ENCODE measurements at places on chromosomes 3 and 15. TPM values are rescaled to one million over a fixed set of nuclear protein-coding genes. Genes with fewer than 3 reads are reported as not detected.

DNA sequence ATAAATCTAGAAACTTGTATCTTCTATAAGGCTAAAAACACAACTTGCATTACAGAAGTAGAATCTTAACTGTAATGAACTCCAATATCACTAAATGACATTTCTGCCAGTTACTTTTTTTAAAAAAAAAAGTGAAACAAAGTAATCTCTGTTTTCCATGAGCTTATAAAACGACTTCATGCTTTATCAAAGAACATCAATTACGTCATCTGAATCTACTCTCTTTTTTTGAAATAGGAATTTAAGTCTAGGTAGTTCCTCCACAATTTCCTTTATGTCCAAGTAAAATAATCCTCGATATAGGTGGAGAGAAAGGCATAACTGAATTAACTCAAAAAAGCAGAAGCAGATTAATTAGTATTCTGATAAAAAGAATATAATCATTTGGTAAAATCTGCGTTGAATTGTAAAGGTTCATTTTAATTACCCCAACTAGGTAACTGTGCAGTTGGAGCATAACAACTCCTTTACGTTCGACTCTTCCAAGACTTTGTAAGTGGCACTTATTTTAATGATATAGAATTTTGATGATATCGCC, 1.4 kb downstream of the UACA start:
- DNase-seq, result peak; percentile 57

- peak; percentile 91 for DNase-seq
These were observed 13.6 kb upstream of the CSRNP1 start for GRCh38 chr3:39166932-39167532.

GRCh38 chr3:188721990-188722389, 449.8 kb upstream of the TPRG1 start:
- DNase-seq, result no peak

DNA sequence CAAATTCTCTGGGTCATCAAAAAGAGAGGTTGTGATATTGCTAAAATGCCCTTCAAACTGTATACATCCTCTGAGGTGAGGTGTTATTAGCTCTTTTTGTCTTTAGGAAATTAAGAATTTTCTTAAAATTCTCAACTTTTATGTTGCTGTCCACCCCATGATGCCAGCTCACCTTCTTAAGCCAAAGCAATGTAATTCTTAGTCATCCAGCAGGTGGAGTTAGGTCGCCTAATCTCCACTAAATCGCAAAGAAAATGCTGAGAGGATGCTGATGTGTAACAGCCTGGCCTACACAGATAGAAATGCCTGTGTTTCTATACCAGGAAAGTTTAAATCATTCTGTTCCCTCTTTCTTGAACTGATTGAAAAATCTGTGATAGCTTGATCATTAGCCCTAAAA, 770.2 kb upstream of the ALCAM start:
- peak; percentile 39 for DNase-seq

- no peak for DNase-seq
These were observed 30.5 kb downstream of the FAH start for GRCh38 chr15:80183306-80183705.

DNA sequence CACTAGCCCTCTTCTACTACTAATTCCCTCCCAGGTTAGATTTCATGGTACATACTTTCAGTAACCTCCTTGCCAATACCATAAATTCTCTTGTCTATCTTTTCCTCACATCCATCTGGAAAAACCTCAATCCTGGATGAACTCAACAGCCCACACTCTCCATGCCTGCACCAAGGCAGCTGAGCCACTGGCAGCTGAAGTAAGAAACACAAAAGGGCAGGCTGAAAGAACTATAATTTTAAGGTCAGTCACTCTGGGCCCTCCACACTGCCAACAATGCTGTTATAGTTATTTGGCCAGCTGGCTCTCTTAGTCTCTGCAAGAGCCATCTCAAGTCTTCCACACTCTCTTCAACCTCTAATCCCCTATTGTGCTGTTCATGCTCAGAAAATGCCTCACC, 15.1 kb upstream of the TIPARP start:
- no peak for DNase-seq

DNA sequence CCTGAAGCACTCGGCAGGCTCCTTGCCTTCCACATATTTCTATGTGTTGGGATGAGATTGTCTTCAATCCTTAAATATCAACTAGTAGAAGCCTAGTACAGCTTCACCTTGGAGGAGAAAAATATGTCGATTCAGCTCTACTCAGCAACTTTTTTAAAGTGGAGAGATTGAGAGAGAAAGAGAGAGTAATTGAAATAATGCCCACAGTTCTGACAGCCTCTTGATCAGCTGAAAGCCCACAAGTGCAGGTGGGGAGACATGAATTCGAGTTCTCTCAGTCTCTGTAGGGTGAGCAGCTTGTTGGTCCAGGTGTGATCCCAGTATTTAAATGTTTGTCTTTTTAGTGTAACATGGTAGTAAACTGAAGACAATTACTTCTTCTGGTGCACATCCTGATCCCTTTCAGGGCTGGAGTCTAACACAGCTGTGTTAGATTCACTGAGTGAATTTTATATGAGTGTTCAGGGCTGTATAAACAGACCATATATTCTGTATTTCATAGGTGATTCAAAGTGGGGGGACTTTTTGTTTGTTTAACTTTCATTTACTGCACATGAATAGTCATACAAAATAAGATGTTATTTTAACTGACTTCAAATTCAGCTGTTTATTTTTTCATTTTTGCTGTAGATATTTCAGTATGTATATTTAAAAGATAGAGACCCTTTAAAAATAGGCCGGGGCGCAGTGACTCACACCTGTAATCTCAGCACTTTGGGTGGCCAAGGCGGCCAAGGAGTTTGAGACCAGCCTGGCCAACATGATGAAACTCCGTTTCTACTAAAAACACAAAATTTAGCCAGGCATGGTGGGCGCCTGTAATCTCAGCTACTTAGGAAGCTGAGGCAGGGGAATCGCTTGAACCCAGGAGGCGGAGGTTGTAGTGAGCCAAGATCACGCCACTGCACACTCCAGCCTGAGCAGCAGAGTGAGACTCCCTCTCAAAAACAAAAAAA, 64.0 kb downstream of the ST6GAL1 start:
- DNase-seq, result no peak

- DNase-seq, result no peak
These were observed 11.1 kb downstream of the ISLR start for GRCh38 chr15:74184582-74185091.

- DNase-seq, result no peak
These were observed 198.5 kb upstream of the COL8A1 start for GRCh38 chr3:99439892-99440291.

DNA sequence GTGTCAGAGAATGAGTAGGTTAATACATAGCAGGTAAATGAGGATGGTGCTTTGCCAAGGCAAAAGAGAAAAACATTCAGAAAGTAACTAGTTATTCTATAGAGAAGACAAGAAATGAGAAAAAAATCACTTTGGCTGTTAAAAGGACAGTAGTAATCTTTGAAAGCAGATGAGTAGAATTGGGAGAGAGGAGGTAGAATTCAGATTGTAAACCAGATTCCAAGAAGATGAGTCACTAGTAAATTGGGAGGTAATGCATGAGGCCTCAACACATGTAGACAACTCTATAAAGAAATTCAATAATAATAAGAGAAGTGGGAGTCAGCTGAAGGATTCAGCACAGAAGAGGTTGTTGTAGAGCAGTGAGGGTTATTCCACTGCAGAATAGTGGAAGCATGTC, 81.4 kb downstream of the MBNL1 start:
- peak; percentile 30 for DNase-seq

DNA sequence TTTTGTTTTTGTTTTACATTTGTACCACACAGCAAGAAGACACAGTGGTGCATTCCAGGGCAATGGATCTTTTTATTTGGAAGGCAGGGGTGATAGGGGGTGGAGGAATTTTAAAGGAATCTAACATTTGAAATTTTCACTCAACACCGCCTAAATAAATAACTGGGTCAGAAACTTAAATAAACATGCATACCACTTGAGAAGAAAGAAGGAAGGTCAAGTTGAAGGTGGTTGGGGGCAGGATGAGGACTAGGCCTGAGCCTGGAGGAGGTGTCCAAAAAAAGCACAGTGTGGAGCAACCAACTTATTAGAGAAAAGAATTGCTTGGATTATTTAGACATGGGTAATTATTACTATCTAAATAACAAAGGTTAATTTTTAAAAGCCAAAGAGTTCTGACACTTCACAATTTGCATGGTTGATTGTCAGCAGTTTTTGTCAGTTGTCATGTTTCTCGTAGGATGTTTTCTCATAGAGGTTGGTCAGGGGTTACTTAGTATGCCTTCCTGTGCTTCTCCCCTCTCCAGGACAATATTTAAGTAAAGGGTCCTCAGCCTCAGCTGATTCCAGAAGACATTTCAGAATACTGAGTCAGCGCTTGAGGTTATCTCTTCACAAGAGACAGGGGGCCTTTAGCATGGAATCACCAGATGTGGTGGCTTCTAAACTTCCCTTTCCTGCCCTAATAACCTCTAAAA, 173.7 kb upstream of the SLC2A2 start:
- no peak for DNase-seq

DNA sequence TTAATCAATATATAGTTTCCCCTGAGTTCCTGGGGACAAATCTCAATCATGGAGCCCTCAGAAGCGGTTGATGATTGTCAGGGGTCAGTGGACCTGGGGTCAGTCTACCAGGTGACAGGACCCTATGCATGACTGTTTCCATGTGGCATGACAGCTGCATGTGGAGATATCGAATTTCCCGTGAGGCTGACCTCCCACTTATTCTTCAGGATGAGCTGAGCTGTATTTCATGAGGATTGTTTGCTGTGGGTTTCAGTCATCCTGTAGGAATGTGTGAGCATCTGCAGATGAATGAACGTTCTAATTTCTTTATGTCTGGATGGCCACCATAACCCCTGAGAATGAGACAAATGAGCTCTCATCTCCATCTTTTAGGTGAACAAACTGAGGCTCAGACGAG, 93.0 kb upstream of the HES1 start:
- DNase-seq, result peak; percentile 84

GRCh38 chr3:184745526-184745925, 33.7 kb upstream of the MAGEF1 start:
- DNase-seq, result no peak

DNA sequence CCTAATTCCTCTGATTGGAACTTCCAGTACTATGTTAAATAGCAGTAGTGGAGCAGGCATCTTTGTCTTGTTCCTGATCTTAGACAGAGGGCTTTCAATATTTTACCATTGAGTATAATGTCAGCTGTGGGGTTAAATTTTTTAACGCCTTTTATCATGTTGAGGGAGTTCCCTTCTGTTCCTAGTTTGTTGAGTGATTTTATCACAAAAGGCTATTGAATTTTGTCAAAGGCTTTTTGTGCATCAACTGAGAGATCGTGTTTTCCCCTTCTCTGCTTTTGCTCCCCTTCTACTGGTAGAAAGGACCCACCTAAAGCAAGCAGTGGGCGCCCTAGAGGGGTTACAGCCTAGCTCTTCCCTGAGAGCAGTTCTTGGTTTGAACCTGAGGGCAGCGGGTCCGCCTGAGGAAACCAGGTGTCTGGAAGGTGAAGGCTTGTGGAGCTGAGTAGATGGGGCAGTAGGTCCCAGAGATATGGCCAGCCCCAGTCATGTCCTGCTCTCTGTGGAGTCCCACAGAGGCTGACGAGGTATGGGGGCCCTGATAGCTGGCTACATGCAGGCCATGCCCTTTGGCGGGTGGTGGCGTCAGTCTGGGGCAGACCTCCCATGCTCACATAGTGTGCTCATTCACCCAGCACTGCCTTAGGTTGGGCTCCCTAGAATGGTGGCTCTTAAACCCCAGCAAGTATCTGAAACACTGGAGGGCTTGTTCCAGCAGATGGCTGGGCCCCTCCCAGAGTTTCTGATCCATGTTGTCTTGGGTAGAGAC, 11.3 kb downstream of the HDAC11 start:
- no peak for DNase-seq

GRCh38 chr3:78761126-78761525, 1006.7 kb downstream of the ROBO1 start:
- DNase-seq, result no peak

CLRN1 gene
- polyA plus RNA-seq, result not detected

CSPG5 gene
- not detected for polyA plus RNA-seq

DNA sequence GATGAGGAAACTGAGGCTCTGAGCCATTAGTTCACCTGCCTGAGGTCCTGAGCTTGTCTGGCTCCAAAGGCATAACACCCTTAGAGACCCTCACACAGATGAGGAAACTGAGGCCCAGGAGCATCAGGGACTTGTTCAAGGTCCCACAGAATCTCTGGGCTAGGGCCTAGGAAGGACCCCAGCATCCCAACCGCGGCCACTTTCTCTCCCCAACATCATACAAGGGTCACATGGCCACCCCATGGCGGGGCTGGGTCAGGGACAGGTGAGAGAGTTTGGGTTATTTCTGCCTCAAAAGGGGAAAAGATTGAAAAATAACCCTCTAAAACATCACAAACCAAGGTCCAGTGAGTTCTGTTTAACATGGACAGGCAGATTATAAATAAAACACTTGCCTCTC, 6.7 kb downstream of the LINGO1 start:
- no peak for DNase-seq

DNA sequence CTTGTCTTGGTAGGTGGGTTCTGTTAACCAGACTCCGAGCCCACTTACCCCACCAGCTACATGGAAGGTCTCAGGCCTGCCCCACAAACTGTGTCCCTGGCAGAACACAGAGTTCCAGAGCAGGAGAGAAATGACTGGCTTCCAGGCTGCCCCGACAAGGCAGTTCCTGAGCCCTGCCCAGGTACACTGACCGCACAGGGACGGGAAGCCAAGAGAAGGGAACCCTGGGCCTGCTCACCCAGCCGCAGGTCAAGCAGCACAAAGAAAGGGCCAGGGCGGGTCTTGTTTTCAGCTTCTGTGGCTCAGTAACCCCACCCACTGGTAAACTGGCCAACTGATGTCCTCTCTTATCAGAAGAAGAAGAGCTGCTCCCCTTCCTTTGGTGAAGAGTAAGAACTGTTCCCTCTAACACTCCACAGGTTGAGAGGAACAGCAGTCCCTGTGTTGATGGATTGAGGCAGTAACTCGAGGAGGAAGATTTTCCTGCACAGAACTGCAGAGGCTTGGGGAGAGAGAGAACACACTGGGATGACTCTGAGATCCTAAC, 68.4 kb downstream of the CRTC3 start:
- no peak for DNase-seq

- peak; percentile 41 for DNase-seq
These were observed 117.7 kb downstream of the GBE1 start for GRCh38 chr3:81643721-81644120.

DNA sequence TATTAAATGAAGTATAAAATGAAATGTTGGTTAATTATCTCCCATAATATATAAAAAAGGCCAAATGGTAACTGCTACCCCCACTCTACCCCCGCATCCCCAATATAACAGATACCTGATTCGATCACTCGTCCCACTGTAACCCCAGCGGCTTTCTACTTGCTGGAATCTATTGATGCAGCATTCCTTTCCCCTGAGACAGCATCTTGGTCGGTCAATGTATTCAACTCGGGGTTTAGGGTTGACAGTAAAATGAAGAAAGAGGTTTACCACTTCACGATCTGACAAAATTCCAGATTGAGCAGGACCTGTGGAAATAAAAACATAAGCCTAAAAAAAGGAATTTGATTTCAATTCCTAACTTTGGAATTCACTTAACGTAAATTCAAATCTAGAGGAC, 18.6 kb upstream of the C15orf40 start:
- DNase-seq, result no peak

- no peak for DNase-seq
These were observed 55.5 kb upstream of the SKIL start for GRCh38 chr3:170302008-170302407.
